ENCODE measurements at places on chromosomes 16 and 17.

DNA sequence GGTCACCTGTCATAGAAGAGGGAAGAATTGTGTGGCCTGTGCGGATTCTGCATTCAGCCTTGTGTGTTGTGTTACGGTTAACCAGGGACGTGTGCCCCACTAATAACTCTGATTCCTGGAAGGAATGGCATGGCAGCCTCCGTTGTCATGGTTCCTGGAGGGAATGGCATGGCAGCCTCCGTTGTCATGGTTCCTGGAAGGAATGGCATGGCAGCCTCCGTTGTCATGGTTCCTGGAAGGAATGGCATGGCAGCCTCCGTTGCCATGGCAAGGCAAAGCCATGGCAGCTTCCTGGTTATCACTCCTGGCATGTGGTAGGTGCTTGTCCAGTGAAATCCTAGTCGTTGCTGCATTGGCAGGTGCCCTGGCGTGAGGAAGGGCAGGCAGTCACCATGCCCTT, 8.9 kb downstream of the SPG7 start:
- DNase-seq, result no peak

DNA sequence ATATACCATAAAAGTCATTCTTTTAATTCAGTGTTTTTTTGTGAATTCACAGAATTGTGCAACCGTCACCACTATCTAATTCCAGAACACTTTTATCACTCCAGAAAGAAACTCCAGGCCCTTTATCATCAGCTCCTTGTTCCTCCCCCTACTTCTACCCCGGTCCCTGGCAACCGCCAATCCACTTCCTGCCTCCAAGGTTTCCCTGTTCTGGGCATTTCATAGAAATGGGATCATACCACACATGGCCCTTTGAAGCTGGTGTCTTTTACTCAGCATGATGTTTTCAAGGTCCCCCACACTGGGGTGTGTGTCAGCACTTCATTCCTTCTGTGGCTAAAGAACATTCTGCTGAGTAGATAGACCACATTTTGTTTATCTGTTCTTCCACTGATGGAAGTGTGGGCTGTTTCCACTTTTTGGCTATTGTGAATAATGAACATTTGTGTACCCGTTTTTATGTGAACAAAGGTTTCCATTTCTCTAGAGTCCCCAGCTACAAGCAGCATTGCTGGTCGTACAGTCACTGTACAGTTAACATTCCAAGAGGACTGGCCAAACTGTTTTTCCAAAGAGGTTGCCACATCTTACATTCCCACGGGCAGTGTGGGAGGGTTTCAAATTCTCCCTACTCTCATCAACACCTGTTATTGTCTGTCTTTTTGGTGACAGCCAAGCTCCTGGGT, 75.8 kb upstream of the ZNF469 start:
- DNase-seq, result no peak

DNA sequence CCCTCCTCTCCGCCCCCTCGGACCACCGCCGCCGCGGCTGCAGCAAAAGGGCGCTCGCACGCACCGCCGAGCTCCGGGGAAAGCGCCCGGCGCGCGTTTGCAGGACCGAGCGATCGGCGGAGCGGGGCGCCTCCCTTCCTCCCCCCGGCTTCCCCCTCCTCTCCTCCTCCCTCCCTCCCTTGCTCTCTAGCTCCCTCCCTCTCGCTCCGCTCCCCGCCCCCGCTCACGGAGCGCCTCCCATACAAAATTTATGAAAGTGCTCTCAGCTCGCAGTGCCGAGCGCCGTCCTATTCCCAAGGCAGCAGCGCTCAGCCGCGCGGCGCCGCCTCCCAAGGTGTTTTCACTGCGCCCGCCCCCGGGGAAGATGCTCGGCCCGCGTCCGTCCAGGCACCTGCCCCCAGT, at the start of gene RTN4RL1:
RTN4RL1 (minus strand) TSS at position 115 of the 402 bp plus-strand sequence. CDS start 469 bp downstream, outside the sequence.
- DNase-seq, result peak; percentile 77

DNA sequence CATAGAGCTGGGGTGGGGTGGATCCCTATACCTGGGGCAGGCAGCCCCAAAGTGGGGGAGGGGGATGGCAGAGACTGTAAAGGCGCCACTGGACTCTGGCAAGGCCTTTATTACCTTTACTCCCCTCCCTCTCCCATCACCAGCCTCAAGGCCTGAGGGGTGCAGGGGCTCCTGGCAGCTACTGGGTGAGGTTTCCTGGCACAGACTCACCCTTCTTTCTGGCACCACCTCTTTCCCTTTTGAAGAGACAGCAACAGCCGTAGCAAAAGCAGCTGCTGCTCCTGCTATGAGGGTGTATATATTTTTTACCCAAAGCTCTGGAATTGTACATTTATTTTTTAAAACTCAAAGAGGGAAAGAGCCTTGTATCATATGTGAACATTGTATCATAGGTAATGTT, 17.6 kb downstream of the RAPGEFL1 start:
- DNase-seq, result no peak

DNA sequence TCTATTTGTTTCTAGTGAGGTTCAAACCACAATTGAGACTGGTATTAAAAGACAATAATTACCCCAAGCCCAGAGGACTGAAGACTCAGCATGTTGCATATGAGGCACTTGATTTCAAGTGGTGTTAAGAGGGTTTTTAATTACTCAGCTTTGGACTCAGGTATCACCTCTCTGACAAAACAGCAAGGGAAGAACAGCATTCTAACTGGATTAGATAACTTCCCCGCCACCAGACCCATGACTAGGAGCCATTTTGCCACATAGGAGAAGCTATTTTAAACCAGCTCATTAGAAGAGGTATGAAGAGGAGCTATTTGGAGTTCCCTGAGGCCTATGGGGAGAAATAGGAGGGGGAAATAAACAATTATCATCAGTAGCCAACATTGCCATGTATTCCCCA, 226.1 kb upstream of the TOX3 start:
- no peak for DNase-seq

GRCh38 chr17:72031219-72031884, 89.5 kb upstream of the SOX9 start:
- DNase-seq, result no peak

- no peak for DNase-seq
Observed at GRCh38 chr17:8015957-8016631, 13.7 kb downstream of the GUCY2D start.
